Regular cardiac myocyte (primary cell): ENCODE measurements at places on chromosomes 1 and 21. TPM values are rescaled to one million over a fixed set of nuclear protein-coding genes. Genes with fewer than 3 reads are reported as not detected.

Gene CLDN17
- not detected in 2 replicates for total RNA-seq

Gene TNFAIP8L2
- not detected in 2 replicates for total RNA-seq

Gene MFSD2A
- total RNA-seq = 5.4 and 6.1 TPM in 2 replicates

Gene C1orf226
- 0.19 and 0.56 TPM in 2 replicates for total RNA-seq

Gene LCE6A
- total RNA-seq = not detected in 2 replicates

Gene IL20
- total RNA-seq = not detected in 2 replicates

Gene USH2A
- not detected in 2 replicates for total RNA-seq

Gene TAL1
- total RNA-seq = 0.19 and 11.3 TPM in 2 replicates
